BJ (cell line): ENCODE measurements at places on chromosomes 2 and 18.

DNA sequence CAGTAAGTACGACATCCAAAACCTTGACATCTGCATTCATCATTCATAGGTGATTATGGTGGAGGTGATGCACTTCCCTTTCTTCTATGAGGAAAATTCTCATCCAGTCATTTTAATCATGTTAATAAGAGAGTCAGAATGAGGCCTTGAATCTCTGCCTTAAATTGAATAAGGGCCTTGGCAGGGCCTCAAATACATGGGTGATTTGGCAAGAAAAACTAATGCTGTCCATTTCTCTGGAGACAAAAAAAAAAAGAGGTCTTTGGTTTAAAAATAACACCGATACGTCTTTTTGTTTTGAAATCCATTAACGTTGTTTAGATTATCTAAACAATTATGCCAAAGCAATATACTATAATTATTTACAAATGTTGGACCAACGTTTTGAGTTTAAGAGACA is 8.1 kb downstream of the COLEC12 start:
- no peak for DNase-seq

DNA sequence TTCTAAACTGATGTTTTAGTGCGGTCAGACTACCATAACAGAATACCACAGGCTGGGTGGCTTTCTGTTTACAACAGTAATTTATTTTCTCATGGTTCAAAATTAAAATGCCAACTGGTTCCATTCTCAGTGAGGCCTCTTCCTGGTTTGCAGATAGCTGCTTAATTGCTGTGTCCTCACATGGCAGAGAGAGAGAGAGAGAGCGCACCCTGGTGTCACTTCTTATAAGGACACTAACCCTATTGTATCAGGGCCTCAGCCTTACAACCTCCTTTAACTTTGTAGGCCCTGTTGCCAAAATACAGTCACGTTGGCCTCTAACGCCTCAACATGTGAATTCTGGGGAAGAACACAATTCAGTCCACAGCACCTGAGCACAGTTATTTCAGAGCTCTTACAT is 37.5 kb upstream of the ZNF385B start:
- DNase-seq, result no peak

DNA sequence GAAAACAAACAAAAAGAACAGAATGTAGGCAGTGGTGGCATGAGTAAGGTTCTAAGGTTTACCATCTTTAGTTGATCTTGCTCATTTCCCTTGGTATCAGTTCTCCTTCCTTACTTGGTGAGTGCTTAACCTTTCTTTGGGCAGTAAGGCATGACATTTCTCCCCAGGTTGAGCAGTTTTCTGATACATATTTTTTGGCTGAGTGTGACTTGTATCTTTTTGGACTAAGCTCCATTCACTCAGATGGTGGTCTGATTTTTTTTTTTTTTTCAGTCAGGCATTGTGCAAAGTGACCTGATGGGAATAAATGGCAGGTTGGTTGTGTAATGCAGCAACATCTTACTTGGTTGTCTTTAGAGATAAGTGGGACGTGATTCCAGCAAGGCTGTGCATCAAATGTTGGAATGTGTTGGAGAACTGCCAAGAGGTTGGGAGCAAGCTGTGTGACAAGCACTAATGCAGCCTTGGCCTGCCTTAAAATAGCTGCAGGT is 15.1 kb downstream of the SPTBN1 start:
- DNase-seq, result peak; percentile 37

DNA sequence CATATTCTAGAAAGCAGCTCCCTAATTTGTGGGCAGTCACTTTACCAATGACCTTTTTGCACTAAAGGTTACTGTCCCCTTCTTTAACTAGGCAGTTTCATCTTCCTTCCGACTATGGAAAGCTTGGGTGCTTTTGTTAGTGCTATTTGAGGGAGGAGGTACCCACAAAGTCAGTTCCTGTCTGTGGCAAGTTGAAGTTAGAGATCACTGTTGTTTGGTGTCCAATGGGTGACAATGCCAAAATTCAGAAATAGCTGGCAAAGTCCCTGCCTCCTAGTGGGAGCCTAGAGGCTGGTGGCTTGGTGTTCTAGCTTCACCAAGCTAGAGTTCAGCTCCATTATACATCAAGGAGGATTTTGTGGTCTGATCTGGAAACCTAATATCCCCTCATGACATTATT is 87.1 kb upstream of the PNPT1 start:
- no peak for DNase-seq

- peak; percentile 86 for DNase-seq
Measured at GRCh38 chr2:45119855-45120254, 110.6 kb upstream of the SIX2 start.

DNA sequence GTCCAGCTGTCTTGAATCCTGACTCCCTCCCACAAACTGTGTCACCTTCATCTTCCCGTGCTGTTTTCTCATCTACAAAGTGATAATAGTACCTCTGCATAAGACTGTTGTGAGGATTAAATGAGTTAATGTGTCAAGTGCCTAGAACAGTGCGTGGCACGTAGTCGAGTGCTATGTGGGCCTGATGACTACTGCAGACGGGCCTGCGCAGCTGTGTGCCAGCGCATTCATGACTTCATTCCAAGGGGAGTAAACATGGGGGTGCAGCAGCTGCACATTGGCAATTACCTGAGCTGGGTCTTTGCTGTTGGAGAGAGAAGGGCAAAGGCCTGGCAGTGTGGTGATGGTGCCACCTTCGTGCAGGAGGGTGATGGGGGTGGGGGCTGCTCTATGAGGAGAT is 5.0 kb downstream of the TEX44 start:
- no peak for DNase-seq

DNA sequence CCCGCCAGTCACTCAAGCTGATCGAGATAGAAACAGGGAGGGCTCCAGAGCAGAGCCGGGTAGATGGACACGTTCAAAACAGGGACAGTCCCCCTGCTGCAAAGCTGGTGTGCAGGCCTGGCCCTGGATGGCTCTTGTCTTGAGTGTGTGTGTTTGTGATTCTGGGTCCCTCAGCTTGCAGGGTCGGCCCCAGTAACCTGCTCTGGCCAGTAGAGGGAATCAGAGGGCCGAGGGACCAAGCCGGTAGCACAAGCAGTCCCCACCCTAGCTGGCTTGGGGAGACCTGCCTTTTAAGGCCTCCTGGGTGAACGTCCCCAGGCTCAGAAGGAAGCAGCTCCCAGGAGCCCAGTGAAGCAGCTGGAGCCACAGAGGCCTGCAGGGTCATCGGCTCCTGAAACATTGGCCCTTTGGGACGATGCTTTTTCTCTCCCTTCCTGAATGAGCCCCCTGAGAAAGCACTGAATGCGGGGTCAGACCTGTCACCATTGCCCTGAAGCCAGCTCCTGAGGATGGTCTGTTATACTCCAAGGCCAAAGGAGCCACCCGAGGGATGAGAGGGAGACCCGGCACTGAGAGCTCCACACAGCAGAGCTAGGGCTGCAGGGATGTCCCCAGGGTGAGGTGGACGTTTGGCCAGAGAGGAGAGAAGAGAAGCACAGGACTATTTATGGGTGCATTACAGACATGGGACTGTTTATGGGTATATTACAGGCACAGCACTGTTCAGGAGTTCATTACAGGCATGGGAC is 15.4 kb upstream of the MLPH start:
- DNase-seq, result no peak

GRCh38 chr2:84306361-84306760 is 152.7 kb downstream of the SUCLG1 start:
- no peak for DNase-seq

DNA sequence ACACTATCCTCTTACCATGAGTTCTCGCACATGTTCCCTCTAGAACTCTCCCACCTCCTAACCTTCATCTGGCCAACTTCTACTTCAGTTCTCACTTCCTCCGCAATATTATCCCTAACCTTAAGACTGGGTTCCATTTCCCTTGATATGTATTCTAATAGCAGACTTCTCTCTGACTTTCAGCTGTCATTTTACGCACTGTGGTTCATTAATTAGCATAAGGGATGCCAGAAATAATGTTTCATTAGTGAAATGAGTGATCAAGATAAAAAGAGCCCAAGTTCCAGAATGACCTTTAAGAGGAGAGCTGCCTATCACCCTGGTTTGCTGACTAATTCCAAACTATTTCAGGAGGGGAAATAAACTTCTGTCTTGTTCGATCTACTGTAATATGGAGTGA is 108.6 kb upstream of the CCDC150 start:
- no peak for DNase-seq

GRCh38 chr2:54480025-54480424 is 23.9 kb downstream of the SPTBN1 start:
- no peak for DNase-seq
